ENCODE measurements at places on chromosomes 2 and 18.
A peak's percentile ranks its signal among the peaks of the same experiment; 100 is the strongest.

- DNase-seq: no peak
These were observed 138.0 kb downstream of the SOCS6 start for GRCh38 chr18:70426818-70427217.

DNA sequence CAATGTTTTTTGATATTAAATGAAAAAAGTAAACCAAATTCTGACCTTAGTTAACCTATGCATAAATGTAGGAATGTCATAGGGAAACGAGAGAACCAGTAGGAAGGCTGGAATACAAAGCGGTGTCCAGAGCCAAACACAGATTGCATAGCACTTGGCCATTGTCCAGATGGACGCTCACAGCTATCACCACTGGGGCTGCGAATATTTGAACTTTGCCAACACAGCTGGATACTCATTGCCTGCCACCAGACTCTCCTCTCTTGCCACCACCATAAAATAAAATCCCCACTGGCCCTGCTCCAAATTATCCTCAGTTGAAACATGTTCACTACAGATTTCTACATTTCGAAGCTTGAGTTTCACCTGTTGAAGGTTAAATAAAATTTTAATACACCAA is 159.3 kb upstream of the GULP1 start:
- DNase-seq: no peak

GRCh38 chr2:174693344-174693743 is 70.9 kb downstream of the CHRNA1 start:
- no peak for DNase-seq

DNA sequence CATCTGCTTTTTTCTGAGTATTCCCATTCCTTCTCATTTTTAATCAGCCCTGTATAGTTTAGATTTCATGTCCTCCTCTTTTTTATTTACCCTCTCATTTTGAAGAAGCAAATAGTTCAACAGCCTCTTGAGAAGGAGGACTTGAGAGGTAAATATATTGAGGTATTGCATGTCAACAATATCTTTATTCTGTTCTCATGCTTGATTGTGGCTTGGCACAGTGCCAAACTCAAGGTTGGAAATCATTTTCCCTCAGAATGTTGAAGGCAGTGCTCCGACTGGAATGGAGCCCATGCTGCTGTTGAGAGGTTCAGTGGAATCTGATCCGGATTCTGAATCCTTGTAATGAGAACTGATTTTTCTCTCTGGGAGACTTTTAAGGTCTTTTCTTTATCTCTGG is 31.0 kb upstream of the GALNT3 start:
- DNase-seq: no peak

- no peak for DNase-seq
These were observed 85.6 kb upstream of the TSPYL6 start for GRCh38 chr2:54341656-54342055.

GRCh38 chr2:36560726-36561125 is 37.2 kb downstream of the FEZ2 start:
- DNase-seq: no peak

DNA sequence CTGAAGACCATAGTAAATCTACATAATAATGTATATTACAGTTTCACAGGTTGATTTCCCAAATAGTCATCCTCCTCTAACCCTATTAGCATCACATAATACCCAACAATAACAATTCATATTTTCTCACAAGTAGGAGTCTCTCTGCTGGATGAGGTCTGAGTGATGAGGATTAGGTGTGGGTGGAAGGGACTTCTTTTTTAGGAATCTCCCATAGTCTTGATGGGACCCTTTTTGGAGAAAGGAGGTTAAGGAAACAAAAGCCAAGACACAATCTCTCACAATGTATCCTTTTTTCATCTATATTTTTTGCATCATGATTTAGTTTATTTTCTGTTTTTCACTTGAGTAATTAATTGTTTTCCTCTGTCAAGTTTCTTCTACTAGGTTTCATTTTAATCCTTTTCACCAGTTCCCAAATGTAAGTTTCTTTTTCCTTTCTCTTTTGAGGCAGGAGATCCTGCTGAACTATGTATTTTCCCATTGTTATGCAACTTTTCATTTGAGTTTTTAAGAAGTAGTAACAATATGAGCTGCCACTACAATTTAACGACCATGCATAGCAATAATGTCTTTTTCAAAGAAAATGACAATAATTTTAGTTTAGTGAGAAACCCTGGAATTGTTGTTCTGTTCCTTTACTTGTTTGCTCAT is 2.5 kb upstream of the IFIH1 start:
- no peak for DNase-seq

DNA sequence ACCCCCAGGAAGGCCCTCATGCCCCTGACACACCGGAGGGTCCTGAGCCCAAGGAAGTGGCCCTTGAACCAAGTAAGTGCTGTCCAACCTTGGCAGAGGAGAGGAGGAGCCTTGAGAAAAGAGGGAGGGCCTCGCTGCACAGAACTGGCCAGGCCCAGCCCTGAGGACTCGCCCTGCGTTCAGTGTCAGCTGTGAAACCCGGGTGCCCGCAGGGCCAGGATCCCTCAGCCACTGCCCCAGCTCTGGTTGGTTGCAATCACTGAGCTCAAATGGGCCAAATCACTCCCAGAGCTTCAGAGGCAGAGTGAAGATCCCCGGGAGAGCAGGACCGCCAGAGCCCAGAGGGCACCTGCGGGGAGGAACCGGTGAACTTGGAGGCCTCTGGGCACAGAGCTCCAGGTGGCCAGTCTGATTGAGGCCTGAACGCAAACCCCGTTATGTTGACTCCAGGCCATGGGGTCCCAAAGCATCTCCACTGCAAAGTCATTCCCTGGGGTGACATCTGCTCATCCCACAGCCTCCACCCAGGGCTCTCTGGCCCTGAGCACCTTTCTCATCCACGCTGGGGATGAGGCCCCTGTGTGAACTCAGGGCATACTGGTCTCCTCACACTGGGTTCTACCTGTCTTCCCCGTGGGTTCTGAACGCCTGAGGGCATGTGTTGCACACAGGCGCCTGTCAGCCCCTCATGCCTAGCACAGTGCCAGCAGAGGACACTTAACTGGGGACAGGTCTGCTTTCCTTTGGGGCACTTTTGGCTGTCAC is 11.9 kb downstream of the GBX2 start:
- no peak for DNase-seq

DNA sequence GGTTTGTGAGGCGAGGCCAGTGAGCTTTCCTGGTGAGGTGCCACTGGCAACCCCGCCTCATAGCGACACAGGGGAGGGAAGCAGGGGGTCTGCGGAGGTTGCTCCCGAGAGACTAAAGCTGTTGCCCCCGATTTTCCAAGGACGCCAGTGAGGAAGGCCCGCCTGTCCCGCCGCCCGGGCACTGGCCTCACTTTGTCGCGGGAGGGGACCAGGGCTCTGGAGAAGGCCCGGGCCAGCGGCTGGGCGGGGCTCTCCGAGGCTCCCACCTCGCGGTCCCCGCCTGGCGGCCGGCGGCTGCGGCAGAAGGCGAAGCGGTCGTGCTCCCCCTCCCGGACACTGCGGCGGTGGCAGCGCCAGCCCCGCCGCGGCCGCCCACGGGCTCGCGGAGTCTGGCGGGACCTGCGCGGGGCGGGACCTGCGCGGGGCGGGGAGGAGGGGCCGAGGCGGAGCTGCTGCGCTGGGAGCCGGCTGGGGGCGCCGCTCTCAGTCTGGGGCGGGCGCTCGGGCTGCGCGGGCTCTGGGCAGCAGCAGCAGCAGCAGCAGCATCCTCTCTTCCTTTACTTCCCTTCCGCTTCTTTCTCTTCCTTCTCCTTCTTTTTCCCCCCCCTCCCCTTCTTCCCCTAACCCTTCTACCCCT is at the start of gene MAP2:
MAP2 (plus strand) TSS at position 486 of the 637 bp plus-strand sequence. CDS start 229,124 bp downstream, outside the sequence.
- peak; percentile 17 for DNase-seq

GRCh38 chr2:26612522-26613240 is 28.5 kb downstream of the CIB4 start:
- DNase-seq: no peak

GRCh38 chr2:105545730-105546627 is 147.1 kb upstream of the FHL2 start:
- DNase-seq: peak; percentile 65

GRCh38 chr2:174544156-174544555 is 53.4 kb downstream of the WIPF1 start:
- no peak for DNase-seq

GRCh38 chr2:144671695-144672455 is 152.0 kb upstream of the ZEB2 start:
- DNase-seq: no peak

DNA sequence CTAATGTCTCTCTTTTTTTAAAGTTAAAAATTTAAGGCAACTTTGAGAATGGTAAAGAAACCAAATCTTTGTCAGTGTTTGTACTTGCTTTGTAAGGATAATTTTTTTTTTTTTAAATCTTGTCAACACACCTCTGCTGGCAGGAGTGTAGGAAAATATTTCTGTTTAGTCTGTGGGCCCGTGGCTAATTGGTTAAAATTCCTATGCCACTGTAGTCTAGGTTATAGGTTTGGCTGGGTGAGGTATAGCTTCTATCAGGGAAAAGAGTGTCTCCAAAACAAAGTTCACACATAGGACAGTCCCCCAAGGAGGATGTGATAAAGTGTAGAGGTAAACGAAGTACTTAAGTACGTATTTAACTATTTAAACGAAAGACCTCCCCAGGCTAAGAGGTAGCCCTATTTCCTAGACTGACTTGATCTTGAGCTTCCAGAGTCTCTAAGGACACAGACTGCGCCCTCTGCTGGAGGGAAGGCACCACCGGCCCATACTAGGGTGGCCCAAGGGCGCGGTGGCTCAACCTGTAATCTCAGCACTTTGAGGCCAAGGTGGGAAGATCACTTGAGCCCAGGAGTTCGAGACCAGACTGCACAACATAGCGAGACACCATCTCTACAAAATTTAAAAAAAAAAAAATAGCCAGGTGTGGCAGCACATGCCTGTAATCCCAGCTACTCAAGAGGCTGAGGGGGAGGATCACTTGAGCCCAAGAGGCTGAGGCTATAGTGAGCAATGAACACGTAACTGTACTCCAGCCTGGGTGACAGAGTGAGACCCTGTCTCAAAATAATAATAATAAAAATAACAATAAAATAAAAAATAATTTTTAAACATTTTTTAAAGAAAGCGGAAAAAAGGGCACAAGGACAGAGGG is 8.9 kb downstream of the TEX44 start:
- peak; percentile 75 for DNase-seq

- no peak for DNase-seq
These were observed 8.4 kb downstream of the POMC start for GRCh38 chr2:25159949-25160348.

DNA sequence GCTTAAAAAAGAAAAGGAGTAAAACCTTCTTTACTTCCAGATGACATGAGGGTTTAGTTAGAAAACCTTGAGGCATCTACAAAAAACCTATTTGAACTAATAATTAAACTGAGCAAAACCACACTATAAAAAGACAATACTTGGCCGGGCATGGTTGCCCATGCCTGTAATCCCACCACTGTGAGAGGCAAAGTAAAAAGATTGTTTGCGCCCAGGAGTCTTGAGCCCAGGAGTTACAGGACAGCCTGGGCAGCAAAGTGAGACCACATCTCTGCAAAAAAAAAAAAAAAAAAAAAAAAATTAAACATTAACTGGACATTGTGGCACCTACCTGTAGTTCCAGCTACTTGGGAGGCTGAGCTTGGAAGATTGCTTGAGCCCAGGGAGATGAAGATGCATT is 502.8 kb upstream of the LRRTM4 start:
- no peak for DNase-seq

DNA sequence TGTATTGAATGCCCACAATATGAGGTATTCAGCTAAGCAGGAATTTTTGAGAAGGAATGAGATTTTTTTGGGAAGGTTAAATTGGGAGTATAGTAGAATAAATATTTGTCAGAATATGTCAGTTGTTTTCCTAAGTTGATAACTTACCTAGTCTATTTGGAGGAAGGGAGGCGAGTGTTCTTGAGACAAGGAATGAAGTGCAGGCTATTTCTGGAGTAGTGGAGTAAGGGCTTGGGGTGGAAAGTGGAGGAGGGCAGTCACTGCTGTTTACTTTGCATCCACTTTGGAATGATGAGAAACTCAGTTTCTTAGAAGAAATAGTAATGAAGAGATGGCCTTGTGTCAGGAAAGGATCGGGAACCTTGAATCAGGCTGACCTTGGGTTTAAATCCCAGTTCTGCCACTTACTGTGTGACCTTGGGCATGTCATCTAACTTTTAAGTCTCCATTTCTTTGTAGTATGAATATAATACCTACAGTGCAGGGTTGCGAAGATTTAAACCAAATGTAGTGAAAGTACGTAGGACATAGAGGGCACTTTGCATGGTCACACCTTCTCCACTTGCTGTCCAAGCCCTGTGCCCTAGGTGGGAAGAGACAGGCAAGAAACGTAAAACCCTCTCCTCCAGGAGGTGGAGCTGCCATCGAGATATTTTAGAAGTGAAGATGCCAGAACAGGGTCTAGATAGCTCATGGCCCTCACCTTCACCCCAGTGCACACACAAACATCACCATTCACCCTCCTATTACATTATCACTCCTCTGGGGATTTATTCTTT is 25.2 kb upstream of the CYP27A1 start:
- no peak for DNase-seq

GRCh38 chr2:233450864-233451575 is 96.7 kb downstream of the DGKD start:
- DNase-seq: no peak

DNA sequence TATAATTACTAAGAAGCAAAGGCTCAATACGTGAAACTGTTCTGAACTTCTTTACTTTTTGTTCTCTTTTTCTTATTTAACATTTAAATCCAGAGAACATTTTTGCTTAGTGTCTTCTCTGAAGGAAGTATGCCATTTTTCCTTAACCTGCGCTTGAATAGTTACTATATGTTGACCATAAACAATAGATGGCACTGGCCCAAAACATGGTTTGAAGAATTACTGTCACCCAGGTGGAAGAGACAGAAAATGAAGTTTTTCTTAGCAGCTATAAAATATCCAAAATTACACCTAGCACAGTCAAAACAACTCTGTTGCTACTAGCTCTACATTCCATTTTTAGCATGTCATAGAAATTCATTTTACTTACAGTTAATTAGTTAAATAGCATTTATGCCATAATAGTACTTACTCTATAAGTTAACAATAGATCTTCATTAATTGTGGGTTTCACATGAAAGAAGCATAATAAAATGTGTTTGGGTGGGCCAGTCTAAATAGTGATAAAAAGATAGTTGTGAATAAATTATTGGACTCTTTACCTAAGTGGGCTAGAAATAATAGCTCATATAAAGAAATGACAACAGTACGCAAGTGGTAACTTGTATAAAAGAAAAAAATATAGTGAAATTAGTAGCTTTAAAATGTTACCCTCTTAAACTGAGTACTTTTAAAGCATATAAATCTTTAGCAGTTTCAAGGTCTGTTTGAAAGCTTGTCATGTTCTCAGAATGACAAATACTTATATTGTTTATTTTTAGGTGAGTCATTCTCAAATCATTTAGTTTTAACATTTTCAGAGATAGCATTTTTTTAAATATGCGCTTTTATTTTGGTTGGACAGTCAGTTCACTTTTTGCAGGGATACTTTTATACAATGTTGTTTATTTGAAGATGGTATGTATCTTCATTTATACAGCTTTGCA is 3.7 kb downstream of the ETAA1 start:
- no peak for DNase-seq

DNA sequence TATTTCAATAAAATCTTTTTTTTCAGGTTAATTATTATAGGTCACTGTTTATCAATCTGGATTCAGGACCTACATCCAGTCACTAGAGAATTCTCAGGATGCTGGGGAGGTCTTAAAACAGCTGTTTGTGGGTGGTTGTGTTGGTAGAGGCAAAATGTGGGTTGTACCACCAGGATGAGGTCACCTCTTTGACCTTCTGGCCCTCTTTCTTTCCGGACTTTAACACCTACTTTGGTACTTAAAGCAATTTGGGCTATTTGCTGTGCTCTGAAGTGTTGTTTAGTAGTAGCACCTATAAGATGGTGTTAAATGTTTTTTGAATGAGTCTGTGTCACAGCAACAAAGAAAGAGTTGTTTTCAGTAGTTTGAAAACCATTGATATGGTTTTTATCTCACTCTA is 14.6 kb downstream of the EML4 start:
- peak; percentile 37 for DNase-seq

- no peak for DNase-seq
These were observed 4.6 kb upstream of the ACAA2 start for GRCh38 chr18:49817947-49818346.
